ENCODE measurements at places on chromosomes 5 and 9. TPM values are rescaled to one million over a fixed set of nuclear protein-coding genes. Genes with fewer than 3 reads are reported as not detected.

- DNase-seq = peak; percentile 41
These were observed 4.7 kb downstream of the QRFP start for GRCh38 chr9:130891688-130892476.

The NIPAL4 gene
- total RNA-seq = 0.09 TPM

GRCh38 chr5:57316798-57317327 lies 143.0 kb downstream of the GPBP1 start:
- DNase-seq = no peak

- peak; percentile 94 for DNase-seq
These were observed 235.8 kb downstream of the ROR2 start for GRCh38 chr9:91714020-91714806.

DNA sequence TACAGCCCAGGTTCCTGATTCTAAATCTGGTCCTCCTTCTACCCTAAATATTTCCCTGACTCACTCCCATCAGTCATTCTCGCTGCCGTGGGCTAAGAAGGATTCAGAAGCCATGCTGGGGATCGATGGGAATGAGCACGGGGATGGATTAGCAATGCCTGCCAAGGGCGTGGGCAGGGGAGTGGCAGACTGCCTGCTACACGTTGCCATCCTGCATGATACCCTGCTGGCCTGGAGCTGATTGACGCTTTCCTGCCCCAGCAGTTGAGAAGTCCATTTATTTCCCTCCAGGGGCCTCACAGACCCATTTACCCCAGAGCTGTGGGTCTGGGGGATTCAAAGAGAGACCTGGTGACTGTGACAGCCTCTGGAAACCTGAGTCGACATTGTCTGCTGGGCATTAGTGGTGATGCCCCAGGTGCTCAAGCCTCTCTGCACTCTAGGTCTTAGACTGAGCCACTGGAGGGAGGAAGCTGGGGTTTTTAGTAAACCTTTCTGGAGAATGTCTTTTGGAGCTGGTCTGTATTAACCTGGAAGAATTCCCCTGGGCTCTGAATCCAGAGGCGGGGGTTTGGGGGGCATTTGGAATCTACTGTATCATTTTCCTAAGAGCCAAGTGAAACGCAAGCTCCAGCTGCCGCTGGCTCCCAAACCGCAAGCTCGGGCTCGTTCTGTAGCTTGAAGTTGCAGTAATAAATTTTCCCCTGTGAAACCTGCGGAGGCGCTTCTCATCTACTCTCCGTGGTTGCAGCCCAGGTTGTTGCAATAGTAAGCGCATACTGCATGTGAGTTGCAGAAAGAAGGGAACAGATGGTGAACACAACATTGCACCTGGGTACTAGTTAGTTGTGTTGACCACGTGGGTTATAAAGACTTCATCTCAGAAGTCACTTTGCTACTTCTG lies 76.3 kb upstream of the RAPGEF1 start:
- no peak for DNase-seq

GRCh38 chr5:123436201-123436600 lies 13.0 kb upstream of the CEP120 start:
- no peak for DNase-seq

DNA sequence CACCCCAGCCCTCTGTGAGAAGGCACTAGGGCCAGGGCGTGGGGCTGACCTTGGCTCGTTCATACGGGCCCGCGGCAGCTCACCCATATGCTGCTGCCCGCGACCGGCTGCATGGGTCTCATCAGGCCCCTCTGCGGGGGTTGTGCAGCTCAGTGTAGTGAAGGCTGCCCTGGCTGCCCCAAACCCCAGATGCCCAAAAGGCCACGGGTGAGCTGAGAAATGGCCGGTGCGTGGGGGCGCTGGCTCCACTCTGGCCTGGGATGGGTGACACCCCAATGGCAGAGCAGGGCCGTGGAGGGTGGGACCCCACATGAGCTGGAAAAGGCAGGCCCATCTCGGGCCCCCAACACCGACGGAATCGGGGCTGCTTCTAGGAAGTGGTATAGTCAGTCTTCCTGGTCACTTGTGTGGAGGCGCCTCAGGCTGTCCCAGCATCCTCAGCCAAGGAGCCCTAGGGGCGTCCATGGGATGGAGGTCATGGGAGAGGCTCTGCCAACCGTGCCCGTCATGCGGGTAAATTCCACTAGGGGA lies 19.4 kb upstream of the LRRC14B start:
- DNase-seq = no peak

The ZFP2 gene
- total RNA-seq = 1.3 TPM

The TEX48 gene
- not detected for total RNA-seq

- DNase-seq = no peak
These were observed 545.8 kb downstream of the CSNK1G3 start for GRCh38 chr5:124057724-124058231.

The ACTBL2 gene
- not detected for total RNA-seq

DNA sequence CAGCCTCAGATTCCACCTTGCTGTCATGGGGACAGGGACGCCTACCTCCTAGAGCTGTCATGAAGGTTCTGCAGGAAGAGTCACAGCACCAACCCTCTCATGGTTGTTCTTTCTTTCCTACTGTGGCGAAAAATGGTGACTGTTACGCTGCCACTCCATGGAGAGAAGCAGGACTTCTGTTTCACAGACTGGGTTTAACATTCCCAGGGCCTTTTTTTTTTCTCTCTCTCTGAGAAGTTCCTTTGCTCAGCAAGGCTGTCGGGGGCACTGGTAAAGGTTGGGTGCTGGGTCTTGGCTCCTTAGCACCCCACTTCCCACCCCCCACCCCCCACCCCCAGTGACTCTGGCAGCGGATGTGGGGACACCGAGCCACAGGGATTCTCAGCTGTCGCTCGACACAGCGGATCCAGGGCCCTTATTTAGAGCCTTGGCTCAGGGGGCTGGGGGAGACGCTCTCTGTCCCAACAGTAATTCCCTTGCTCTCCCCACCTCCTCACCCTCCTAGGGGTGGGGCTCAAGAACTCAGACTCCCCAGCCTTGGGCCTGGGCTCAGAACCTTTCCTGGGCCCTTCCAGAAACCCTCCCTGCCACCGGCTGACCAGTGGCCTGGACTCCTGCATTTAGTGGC lies 34.4 kb downstream of the DUSP1 start:
- no peak for DNase-seq

The PCDHGB5 gene
- total RNA-seq = 13.9 TPM

DNA sequence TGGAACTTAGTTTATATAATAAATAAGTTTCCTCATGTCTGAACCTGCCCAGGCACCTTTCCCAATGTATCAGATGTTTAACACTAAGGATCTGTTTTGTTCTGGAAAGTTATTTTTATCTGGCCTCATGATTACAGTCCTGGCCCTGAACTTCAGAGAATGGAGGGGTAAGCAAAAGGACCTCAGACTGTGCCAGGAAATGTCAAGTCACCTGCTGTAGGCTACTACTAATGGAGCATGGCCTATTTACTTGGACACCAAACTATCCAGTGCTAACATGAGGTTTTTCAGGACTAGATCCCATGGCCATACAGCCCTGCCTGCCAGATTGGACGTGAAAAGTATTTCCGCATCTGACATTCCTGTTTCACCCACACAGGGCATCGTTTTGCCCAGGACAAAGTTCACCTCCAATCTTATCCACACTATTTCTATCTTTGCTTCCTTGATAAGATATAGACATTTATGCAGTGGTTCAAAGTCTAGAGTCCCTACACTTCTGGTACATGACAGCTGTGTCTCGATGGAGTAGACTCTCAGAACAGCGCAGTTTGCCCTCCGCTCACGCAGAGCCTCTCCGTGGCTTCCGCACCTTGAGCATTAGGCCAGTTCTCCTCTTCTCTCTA lies at the start of gene BTNL8:
TSS of gene BTNL8 (plus strand) at position 539 of the 626 bp plus-strand sequence. CDS start 152 bp downstream, outside the sequence.
- no peak for DNase-seq

DNA sequence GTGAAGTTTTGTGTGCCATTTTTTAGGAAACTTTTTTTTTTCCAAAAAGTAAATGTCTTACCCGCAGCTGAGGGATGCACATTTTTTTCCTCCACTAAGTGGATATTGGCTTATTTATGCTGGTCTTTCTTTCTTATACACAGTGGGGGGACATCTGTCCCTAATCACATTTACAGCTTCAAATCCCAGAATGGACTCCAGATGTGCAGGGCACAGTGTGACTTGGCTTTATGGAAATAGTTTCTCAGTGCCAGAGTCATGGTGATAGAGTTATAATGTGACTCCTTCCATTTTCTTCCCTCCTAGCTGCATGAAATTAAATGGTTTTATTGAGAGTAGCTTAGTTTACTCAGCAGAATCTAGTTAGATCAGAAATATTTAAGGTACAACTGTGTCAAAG lies 66.5 kb downstream of the SV2C start:
- DNase-seq = no peak

- peak; percentile 76 for DNase-seq
These were observed 92.1 kb downstream of the LMNB1 start for GRCh38 chr5:126869005-126869451.

The PCDHB11 gene
- total RNA-seq = 2.6 TPM

The NOXA1 gene
- 6.6 TPM for total RNA-seq

- no peak for DNase-seq
These were observed 5.3 kb downstream of the ERAP2 start for GRCh38 chr5:96881511-96882115.

- no peak for DNase-seq
These were observed 64.7 kb downstream of the POU5F2 start for GRCh38 chr5:93676704-93677103.

DNA sequence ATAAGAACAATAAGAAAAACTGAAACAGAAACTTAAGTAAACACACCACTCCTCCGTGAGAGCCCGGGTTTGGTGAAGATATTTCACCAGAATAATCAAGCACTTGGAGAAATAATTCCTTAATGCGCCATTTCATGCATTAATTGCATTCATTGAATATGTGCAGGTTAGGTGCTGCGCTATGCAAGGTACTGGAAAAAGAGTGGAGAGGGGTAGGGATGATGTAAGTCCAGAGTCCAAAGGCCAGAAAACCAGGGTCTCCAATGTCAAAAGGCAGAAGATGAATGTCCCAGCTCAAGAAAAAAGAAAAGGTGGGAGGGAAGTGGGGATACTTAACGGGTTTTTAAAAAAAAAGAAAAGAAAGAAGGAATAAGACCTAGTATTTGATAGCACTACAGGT lies 669 bp upstream of the ZFP37 start:
- DNase-seq = no peak

- no peak for DNase-seq
These were observed 47.9 kb downstream of the ERCC8 start for GRCh38 chr5:60896991-60897390.

DNA sequence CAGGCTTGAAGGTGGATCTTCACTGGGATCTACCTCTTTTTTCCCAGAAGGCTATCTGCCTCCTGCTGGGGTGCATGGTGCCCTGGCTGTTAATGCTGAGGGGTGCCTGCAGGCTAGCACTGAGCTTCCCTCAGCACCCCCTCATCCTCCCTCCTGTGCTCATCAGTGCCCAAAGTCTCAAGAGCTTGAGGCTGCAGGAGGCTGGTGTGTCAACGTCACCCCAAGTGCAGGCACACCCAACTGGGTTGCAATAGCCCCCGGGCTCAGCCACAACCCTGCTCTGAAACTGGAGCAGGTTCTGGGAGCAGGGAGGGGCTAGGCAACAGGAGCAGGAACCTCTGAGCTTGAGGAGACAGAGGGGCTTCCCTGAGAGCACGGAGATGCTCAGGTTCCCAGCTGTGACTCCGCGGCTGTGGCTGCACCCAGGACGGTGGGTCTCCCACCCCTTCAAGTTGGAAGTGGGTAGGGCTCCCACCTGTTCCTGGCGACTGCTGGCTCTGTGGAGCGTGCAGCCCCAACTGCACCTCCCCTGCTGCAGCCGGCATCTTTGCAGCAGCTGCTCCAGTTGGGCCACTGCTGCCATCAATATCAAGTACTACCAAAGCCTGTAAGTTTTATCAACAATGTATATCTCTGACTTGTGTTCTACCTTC lies 1266.6 kb upstream of the C9orf72 start:
- no peak for DNase-seq

DNA sequence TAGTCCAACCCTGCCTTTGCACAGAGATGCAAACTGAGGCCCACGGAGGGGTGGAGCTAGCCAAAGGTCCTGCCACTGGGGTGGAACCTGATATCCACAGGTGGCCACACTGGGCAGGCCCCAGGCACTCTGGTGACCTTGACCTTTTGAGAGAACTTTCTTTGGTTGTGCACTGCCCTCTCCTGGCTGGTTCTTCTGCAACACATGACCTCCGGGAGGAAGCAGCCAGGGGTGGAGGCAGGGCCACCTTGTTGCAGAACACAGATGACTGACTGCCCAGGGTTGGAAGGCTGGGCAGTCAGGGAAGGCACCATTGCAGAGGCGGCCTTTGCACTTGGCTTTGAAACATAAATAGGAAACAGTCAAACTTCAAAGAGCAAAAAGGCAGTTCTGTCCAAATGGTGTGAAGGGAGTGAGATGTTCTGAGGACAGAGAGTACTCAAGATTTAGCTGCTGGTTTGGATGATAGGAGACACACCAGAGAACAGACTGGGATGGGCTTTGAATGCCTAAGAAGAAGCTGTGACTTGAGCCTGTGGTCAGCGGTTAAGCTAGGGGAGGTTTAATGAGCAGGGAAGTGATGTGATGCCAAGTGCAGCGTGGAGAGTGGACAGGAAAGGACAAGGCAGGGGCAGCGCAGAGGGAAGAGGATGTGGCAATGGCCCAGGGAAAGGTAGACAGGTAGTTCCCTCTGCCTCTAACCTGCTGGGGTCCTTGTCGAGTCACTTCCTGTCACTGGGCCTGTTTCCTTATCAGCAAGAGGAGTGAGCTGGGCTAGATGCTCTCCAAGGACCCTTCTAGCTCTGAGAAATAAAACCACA lies 6.8 kb upstream of the TCOF1 start:
- peak; percentile 96 for DNase-seq

- no peak for DNase-seq
These were observed 75.0 kb downstream of the NR6A1 start for GRCh38 chr9:124696101-124696500.

The PCDHB3 gene
- 4.3 TPM for total RNA-seq

- peak; percentile 93 for DNase-seq
These were observed 79.3 kb downstream of the SLC28A3 start for GRCh38 chr9:84261070-84261746.

DNA sequence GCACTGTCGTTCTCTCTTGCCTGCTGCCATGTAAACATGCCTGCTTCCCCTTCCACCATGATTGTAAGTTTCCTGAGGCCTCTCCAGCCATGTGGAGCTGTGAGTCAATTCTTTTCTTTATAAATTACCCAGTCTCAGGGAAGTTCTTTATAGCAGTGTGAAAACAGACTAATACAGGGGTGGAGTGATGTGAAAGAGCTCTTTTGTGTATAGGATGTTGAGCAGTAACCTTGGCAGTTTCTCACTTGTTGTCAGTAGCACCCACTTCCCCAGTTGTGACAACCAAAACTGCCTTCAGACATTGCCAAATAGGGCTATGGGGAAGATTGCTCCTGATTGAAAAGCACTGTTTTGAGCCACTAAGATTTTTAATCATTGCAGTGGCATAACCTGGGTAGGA lies 552.2 kb upstream of the ZNF462 start:
- no peak for DNase-seq

DNA sequence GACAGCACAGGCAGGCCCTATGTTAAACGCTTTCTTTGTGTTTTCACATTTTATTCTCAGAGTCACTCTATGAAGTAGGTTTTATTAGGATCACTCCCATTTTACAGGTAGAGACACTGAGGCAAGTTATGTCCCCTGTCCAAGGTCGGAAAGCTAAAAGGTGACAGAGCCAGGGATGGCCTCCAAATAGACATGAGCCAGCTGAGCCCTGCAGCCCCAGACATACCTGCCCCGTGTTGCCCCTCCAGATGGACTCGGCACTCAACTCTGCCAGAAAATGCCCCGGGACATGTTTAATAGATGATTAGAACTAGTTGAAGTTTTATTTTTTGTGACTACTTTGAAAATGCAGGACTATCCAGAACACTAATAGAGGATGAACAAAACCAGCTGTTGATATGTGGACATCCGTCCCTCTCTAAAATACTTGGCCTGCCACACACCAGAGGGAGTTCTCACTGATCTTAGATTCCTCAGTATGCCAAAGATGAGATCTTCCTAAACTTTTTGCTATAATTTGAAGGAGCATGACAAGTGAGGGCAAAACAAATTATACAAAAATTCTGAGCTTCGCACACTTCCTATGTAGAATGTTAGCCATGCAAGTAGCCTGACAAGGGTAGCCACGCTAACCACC lies 258.6 kb upstream of the ADAMTS16 start:
- no peak for DNase-seq

Data from endodermal cell (in vitro differentiated cells).